ENCODE measurements at places on chromosomes 4 and X.

DNA sequence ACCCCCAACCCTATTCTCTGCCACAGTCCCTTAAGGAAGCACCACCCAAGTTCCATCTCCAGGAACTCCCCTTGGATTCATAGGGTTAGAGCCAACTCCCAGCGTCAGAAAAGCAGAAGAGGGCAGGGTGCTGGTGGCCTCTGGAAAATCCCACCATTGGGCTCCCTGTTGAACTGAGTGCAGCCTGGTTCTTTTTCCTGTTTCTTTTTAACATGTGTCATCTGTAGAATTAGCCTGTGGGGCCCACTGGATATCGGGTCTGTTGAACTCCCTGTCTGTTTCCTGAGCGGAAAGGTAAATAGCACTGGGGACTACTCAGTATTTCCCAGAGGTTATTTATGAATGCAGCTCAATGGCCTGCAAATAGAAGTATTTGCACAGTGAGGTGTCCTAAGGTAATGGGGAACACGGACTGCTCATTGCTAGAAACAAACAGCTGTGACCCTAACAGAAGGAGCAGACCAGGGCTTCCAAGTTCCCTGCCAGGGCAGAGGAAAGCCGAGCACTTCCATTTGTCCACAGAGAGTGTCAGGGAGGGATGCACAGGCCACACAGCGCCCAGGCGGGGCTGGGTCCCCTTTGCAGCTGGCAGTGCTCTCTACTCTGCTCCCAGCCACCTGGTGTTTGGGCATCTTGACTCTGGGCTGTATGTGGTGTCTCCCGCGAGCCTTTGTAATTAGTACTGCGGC lies 102.6 kb downstream of the FHDC1 start:
- DNase-seq = no peak

GRCh38 chrX:129823115-129823514 lies 20.6 kb downstream of the ZDHHC9 start:
- no peak for DNase-seq

- DNase-seq = no peak
These were observed 42.4 kb downstream of the DCUN1D4 start for GRCh38 chr4:51885363-51885762.

GRCh38 chr4:23923840-23924239 lies 34.0 kb upstream of the PPARGC1A start:
- no peak for DNase-seq

DNA sequence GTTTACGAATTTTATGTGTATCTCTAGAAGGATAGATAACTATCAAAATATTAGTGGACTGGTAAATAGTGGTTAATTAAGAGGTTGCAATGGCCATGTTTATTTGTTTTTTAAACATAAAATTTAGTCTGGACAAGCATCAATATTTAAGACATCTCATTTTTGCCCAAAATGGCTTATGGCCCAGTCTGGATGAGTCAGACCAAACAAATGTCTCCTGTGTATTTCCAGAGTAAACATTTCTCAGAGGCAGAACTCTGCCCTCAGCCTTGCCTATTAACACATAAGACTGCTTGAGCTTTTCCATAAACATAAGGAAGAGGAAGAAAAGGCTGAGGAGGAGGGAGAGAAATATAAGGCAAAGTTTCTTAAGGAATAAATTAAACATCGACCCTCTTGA lies 277.1 kb upstream of the DIAPH2 start:
- no peak for DNase-seq

DNA sequence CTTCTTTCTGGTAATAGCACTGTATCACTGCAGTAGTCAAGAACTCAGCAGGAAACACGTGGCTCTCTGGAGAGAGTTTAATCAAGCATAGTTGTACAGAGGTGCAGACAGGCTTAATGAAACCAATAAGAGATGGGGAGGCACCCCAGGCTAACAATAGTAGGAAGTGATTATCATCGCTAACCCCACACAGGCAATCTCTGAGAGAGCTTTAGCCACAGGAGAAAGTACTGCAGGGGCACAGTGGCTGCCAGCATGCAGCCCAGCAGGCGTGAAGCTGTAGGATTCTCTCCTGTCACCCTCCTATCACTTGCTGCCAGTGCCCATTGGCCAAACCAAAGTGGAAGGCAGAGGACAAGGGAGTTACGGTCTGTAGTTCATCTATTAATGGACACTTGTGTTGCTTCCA lies 450.0 kb upstream of the RASGEF1B start:
- DNase-seq = no peak

DNA sequence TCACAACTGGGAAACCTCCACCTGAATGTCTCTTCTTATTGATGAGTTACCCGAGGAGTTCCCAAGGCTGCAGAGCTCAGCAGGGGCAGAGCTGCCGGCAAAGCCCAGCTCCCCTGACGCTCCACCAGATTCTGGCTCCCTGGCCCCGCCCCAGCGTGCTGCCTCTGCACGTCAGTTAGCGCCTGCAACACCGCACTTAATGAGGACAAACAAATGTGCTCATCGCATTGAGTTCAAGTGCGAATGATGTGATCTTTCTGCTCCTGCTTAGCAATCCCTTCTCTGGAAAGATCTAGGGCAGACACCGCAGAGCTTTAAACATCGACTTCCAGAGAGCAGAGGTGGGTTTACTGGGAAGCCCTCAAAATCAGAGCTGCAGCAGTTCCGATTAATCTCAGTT lies 55.5 kb upstream of the FBXW7 start:
- DNase-seq = peak; percentile 31

GRCh38 chrX:45353456-45353855 lies 152.8 kb upstream of the DIPK2B start:
- DNase-seq = no peak

- DNase-seq = no peak
These were observed 1.1 kb downstream of the SLC9B2 start for GRCh38 chr4:103075435-103075893.

DNA sequence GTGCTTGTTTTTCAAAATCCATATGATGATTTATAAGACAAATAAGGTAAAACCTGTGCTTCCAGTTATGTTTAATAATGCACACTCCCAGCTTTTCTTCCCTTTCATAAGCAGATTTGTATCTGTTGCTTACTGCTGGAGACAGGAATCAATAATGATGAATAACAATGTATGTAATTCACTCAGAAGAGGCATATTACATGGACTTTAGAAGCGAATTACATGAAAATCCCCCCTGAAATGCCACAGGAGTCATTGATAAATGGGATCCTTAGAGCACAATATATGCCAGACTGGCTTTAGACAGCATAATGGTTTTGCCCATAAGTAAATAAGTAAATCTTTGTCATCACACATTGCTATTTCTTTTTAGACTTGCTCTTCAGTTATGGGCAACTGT lies 892.3 kb downstream of the CCSER1 start:
- no peak for DNase-seq

GRCh38 chr4:128770807-128771206 lies 38.7 kb upstream of the JADE1 start:
- DNase-seq = no peak

DNA sequence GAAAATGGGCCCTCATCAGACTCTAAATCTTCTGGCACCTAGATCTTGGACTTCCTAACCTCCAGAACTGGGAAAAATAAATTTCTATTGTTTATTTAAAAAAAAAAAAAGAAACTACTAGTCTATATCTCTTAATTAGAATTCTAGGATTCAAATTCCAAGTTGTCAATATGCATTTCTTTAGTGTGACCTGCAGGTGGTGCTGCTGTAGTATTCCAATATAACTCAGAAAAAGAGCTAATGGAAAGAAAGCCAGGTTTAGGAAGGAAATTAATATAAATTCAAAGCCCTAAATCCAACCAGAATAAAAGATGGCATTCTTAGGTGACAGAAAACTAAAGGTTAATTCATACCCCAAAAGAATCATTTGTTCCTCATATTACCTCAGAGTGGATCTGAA lies 80.0 kb upstream of the NALF2 start:
- no peak for DNase-seq

DNA sequence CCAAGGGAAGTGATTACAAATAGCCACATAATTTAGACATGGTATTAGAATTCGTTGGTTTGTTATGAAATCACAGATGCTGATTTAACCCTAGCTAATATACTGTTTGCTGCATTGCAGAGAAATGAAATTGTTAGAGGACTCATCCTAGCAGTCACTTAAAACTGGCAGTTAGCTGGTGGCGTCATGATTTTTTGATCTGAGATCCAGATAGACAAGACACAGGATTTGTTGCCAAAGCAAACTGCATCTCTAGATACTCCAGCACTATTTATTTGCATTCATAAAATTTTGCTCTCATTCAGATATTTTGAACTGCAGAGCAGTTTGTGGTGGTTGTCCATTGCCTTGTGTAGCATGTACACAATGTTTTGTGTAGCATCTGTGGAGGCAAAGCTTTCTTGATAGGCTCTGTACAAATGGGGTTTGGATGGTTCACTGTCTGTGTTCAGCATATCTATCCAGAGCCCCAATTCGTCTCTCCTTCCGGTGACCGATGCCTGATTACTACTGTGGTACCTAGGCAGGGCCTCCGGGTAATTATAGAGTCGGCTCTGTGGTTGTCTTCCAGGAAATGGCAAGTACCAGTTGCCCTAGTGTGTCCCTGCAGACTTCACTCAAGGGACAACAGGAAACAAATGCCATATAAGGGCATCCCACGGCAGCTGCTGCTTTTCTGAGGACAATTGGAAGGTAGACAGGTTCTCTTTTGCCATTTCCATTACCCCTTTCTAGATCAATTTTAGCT lies 30.1 kb upstream of the SPARCL1 start:
- DNase-seq = peak; percentile 14

- no peak for DNase-seq
These were observed 136.8 kb downstream of the TET2 start for GRCh38 chr4:105283501-105283900.

DNA sequence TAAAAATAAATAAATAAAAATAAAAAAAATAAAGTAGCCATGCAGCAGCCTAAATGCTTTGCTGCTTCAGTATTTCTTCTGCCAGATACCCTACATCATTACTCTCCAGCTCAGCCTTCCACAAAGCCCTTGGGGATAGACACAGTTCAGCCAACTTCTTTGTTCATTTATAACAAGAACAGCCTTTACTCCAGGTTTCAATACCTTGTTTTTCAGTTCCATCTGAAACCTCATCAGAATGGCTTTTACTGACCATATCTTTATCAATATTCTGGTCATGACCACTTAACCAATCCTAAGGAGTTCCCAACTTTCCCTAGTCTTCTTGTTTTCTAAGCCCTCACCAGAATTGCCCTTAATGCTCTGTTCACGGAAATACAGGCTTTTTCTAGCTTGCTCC lies 128.3 kb upstream of the MED14 start:
- DNase-seq = no peak

DNA sequence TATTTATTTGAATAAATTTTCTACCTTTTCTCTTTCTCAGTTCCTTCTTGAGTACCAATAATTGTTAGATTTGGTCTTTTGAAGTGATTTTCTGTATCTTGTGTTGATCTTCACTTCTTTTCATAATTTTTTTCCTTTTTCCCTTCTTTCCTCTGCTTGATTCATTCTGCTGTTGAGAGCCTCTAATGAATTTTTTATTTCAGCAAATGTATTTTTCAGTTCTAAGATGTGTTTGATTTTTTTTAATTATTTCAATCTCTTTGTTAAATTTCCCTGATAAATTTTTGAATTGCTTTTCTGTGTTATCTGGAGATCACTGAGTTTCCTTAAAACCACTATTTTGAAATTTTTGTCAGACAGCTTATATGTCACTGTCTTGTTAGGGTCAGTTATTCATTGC lies 155.4 kb upstream of the IL15 start:
- no peak for DNase-seq

GRCh38 chr4:137676357-137676998 lies 144.2 kb upstream of the PCDH18 start:
- DNase-seq = no peak

- no peak for DNase-seq
These were observed 55.3 kb downstream of the FIP1L1 start for GRCh38 chr4:53432528-53433424.

- DNase-seq = no peak
These were observed 239.5 kb downstream of the KCNIP4 start for GRCh38 chr4:21709031-21709430.

DNA sequence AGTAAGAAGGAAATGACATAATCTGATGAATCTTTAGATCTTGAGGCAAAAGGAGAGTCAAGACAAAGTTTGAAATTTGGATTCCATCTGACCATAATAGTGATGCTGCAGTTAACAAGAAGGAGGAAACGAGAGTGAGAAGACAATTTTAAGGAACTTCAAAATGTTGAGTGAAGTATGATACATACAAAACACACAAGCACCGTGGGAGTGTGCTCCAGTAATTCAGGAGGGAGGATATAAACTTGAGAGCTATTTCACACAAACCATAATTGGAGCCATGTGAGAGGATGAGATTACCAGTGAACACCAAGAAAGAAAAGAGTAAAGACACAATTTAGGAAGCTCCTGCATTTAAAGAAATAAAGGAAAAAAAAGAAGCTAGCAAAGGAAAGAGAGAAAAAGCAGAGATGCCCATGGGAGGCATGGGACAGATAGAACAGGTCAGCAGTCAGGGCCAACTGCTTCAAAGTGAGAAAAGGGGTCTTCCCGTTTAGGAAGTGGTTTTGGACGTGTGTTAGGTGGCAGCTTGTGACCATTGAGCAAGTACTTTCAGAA lies 150.7 kb upstream of the SLC7A11 start:
- no peak for DNase-seq

- DNase-seq = no peak
These were observed 216.9 kb downstream of the PTTG2 start for GRCh38 chr4:38177035-38177546.

- DNase-seq = no peak
These were observed 37.5 kb downstream of the ARHGAP10 start for GRCh38 chr4:147769386-147769785.

- DNase-seq = no peak
These were observed 29.9 kb upstream of the STS start for GRCh38 chrX:7117587-7117986.

DNA sequence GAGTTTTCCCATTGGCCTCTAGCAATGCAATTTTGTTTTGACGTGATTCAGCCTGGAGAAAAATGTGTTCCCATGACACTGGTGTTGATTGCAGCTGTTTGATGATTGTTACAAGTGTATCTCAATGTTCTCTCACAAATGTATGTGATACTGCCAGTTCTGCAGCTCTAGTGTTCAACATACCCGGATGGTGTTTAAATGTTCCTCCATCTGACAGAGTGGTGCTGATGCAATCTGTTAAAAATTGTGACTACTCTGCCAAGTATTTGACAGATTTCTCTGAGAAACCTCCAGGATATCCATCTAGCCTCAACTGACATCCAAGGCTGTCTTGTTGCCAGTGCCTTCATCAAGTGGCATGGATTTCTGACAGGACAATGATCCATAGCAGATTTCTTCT lies 657.2 kb upstream of the DIAPH2 start:
- DNase-seq = no peak

GRCh38 chr4:8201321-8201781 lies 2.3 kb downstream of the SH3TC1 start:
- DNase-seq = no peak

GRCh38 chr4:53747401-53747800 lies 156.1 kb upstream of the LNX1 start:
- no peak for DNase-seq

GRCh38 chrX:72080150-72080549 lies 51.6 kb downstream of the RTL5 start:
- no peak for DNase-seq

DNA sequence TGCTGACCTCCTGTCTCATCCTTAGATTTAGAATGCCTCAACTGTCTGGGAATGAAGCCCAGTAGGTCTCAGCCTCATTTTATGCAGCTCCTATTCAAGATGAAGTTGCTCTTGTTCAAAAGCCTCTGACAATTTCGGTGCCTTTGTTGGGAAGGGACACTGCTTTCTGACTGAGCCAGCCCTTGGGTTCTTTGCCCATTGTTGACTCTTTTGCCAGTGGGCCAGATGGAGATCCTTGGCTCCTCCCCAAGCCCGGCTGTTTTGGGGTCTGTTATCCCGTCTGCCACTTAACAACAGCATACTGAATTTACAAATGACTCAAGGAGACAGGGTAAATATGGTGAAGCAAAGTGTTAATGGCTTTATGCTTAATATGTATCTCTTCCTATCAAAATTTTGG lies 58.3 kb upstream of the PRKX start:
- DNase-seq = no peak
